NCI-H1092 (cell line): ENCODE measurements at places on chromosomes 1 and 21.

DNA sequence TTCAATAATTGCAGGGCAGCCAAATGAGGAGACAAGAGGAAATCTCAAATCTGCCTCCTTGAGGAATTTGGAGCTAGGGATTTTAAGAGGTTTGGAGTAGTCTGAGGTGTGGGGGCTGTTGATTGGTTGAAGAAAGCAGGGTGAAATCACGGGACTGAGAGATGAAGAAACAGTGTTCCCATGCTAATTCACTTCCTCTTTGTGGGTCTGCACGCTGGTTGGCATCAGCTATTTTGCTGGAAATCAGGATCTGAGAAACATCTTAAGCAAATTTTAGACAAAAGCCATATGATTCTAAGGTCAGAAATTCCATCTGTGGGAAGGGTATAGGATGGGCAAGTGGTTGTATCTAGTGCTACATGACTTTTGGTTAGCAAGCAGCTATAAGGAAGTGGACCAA lies 107.1 kb upstream of the PAXBP1 start:
- DNase-seq, result no peak

DNA sequence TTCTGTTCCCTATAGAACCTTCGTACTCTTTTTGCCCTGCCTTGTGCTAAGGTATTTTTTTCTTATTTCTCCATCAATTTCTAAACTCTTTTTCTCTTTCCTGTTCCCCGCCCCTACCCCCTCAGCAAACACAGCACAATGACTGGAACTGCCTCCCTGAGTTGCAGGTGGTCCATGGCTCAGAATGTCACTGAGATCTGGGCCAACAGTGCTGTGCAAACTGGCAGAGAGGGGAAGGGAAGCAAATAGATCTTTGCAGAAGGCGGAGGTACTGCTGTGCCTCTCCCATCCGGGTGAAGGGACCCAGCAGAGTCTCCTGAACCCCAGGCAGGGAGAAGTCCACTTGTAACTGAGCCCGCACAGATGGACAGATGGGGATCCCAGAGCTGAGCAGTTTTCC lies 32.6 kb upstream of the A3GALT2 start:
- DNase-seq, result no peak

DNA sequence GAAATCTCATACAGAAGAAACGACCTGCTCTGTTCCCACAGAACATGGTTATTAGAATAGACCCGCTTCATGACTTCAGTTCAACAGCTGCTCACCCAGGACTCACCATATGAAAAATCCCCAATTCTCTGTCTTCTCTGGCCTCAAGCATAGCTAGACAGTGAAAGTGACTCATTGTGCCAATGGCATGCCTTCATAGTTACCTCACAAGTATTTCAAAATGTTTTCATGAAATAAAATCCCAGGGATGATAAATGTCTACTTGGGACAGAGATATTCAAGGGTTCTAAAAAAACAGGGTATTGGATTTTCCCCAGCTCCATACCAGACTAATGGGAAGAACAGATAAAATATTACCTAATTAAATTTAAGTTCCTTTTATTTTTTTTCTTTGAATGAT lies 82.3 kb downstream of the NOTCH2 start:
- no peak for DNase-seq

DNA sequence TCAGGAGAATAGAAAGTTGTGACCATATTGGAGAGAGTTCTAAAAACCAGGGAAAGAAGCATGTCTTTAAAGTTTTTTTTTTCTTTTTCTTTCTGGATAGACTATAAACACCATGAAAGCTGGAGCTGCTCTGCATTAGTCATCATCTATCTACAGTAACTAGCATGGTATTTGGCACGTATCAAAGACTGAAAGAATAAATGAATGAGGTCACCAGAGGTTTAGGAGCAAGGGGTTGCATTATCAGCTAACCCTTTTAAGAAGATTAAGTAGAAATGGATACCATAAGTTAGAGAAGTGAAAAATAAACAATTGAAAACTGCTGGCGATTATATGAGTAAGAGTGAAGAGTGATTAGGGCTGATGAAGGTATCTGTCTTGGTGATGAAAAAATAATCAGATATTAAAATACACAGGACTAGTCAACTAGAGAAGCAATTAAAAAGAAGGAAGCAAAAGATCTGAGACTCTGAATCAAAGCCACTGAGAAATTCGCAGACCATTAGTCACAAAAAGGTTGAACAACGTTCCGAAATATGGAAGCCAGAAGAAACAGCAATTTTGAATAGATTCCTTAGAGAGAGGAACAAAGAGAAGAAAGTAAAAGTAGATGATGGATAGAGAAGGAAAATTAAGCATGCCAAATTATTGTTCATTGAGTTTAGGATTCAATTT lies 536.4 kb downstream of the DPYD start:
- no peak for DNase-seq

DNA sequence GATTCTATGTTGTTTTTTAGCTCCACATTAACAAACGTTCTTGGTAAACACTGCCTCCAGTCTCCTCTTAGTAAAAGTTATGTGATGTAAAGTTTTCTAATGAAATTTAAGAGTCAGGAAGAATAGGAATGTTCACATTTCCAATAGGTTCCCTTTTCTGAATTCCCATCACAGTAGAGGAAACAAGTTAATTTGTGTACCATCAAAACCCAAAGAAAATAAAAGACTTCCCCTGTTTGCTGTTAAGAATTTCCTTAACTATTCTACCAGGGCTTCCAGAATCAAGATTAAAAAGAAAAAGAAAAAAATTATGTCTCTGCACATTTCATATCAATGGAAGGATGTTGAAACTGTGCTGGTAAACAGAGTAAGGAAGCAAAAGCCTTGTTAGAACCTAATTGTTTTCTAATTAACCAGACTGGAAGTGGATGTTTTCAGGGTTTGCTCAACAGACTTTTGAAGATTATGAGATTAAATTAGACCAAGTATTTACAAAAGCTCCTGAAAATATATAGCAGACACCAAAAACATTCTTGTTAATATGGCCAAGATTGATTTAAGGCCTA lies 43.4 kb upstream of the PALMD start:
- no peak for DNase-seq

- DNase-seq, result no peak
These were observed 68.7 kb downstream of the KCTD3 start for GRCh38 chr1:215635827-215636226.

GRCh38 chr1:217614200-217614712 lies 16.6 kb downstream of the GPATCH2 start:
- no peak for DNase-seq

DNA sequence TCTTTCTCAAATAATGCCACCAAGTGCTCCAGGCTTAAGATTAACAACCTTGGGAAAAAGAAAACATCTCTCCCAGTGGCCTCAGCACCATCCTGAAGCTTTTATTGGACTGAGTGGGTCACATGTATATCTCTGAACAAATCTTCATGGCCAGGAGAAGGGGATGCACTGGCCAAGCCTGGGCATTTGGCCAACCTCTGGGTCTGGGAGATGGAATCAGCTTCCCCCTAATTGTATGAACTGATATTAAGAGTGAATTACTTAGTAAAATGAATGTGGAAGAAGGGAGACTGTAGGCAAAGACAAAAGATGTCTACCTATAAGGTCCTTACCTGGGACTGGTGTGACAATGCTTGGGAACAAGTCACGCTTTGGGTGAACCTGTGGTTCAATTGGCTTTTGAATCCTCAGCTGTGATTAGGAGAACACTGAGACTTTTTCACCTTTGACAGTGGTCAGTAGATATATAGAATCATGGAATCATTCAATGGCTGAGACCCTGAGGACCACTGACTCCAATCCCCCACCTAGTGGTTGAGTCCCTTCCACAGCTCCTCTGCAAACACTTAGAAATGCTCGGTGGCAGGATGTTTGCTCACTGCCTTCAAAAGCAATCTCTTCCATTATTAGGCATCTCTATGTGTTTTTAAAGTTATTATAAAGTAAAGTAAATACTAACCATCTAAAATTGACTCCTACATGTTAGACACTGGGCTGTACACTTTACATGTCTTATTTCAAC lies 102.6 kb upstream of the ATP1A1 start:
- no peak for DNase-seq

DNA sequence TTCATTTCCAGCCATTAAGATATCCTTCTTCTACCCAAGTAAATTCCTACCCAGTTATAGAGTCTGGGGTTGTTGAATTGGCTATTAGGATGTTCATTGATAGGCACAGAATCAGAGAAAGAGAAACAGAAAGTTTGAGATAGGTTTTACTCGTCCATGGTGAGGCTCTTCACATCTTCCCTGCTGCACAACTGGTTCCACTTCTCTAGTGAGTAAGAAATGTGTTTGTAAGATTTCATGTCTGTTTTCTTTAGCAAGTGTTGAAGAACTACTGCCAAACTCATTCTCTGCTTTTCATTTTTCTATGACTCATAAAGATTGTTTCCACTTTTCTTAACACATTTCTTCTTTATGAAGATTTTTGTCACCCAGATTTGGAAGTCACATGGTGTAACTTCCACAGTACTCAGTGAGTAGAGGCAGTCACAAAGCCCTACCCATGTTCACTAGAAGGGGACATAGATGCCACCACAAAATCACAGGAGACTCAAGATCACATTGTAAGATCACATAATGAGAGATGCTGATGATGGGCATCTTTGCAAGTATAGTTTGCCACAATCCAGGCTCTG lies 152.3 kb downstream of the SNX7 start:
- no peak for DNase-seq

DNA sequence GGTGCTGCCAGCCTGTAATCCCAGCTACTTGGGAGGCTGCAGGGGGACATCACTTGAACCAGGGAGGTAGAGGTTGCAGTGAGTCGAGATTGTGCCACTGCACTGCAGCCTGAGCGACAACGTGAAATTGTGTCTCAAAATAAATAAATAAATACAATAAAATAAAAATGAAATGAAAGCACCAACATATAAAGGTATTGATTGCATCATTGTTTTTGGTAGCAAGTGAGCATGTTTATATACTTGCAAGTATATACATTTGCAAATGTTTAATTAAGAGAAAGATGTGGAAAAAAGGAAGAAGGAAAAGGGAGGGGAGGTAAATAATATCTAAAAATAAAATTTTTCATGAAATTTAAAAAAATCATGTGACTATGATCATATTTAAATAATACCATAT lies 32.8 kb upstream of the NRIP1 start:
- no peak for DNase-seq

GRCh38 chr1:172105230-172105629 lies 263.9 kb downstream of the DNM3 start:
- DNase-seq, result no peak

DNA sequence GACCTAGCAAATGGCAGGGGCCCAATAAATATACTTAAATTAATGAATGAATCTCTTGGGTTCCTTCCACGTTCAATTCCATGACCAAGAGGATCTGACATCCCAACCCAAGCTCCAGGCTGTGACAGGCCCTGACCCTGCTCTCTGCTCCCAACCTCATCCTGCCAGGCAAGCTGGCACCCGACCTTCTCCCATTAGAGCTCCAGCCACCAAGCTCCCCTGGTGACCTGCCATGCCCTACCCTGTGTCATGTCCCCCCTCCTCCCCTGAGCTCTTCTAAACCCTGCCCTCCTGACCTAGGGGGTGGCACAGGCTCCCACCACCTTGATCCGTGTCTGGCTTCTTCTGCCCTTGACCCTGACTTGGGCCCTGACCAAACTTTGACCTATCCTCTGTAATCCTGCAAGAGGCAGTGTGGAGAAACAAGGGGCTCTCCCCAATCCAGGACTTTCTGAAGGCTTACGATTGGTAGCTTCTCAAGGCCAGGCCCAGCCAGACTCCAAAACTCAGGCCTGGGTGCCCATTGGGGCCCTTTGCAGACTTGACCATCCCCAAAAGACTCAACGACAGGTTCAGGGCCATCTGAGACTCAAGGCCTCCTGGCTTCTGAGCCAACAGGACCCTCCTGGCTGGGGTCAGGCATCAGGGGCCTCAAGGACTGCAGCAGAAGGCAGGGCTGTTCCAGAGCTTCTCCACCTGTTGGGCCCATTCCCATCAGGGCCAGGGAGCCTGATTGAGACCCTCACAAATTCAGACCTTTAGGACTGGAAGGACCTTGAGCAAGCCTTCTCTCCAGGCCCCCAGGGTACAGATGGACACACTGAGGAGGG lies 249.0 kb downstream of the PTPRU start:
- no peak for DNase-seq

DNA sequence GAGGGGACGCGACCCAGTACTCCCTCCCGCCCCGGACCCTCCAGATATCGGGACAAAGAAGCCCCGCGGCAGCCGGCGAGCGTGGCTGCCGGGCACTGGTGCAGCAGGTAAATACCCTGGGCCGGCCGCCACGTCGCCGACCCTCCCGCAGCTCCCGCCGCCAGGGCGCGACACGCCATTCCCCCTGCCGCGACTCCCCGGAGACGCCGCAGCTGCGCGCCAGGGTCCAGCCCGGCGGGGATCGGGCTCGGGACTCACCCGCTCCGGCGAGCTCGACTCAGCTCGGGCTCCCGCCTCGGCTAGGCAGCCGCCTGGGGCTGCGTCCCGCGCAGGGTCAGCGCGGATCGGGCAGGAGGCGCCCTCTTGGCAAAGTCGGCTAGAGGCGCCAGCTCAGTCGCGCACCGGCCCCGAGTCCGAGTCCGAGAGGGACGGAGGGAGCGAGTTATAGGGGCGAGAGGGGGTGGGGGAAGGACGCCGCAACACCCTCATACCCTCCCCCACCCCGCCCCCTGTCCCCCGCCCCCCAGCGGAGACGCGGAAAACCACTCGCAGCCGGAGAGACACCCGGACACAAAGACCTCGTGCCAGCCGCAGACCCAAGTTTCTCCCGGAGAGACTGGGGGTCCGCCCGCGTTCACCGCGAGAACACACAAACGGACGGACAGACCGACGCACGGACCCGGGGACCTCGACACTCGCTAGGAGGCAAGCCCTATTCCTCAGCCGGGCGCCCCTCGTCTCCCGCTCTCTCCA lies 985 bp downstream of the SYT6 start:
- peak; percentile 27 for DNase-seq

- no peak for DNase-seq
These were observed 7.1 kb downstream of the PRRX1 start for GRCh38 chr1:170670802-170671628.

- DNase-seq, result peak; percentile 78
These were observed 58.0 kb downstream of the ACP6 start for GRCh38 chr1:147612366-147612765.

- no peak for DNase-seq
These were observed 549.3 kb downstream of the NCAM2 start for GRCh38 chr21:21547368-21547953.

DNA sequence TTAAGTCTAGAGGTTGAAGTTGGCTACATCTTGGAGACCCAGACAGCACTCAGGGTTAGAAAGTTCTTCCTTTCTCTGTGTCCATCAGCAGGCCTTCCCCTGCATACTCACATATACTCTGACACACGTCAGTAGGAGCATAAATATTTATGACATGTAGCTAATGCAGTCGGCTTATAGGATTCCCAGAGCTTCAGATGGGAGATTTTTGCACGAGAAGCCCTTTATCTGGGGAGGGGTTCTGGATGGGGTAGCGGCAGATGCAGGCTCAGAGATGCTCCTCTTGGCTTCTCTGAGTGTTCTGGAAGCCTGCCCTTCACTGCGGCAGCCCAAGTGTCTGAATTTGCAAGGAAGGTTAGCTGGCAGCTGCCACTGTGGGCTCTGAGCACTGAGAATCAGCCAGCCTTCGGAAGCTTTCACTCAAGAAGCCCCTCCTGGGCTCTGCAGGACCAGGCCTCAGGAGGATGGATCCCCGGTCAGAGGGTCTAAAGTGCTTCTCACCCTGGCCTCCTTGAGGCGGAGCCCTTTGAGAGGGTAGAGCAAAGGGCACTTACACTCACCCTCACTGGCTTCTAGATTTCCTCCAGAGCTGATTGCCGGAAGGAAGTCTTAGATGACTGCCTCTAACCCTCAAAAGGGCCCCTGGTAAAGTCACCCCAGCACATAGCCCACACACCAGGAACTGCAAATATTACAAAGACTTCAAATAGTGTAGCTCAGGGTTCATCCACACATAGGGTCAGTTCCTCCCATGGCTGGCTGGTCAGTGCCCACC lies 68.1 kb upstream of the NFASC start:
- no peak for DNase-seq

GRCh38 chr1:230753586-230754251 lies 6.5 kb downstream of the CAPN9 start:
- peak; percentile 87 for DNase-seq
